ENCODE measurements at places on chromosomes 4 and X. TPM values are rescaled to one million over a fixed set of nuclear protein-coding genes. Genes with fewer than 3 reads are reported as not detected.

The ITM2A gene
- total RNA-seq: 0.12 TPM

The NXF2 gene
- not detected for total RNA-seq

The USP17L17 gene
- not detected for total RNA-seq

The PDE6B gene
- not detected for total RNA-seq

The NDP gene
- total RNA-seq: 4.8 TPM

The KLHL15 gene
- 14.7 TPM for total RNA-seq

The SOD3 gene
- total RNA-seq: 1.2 TPM

GRCh38 chr4:28462766-28463700, 1602.4 kb downstream of the STIM2 start:
- no peak for DNase-seq

GRCh38 chr4:182447767-182448280, 204.6 kb downstream of the TENM3 start:
- DNase-seq: no peak

DNA sequence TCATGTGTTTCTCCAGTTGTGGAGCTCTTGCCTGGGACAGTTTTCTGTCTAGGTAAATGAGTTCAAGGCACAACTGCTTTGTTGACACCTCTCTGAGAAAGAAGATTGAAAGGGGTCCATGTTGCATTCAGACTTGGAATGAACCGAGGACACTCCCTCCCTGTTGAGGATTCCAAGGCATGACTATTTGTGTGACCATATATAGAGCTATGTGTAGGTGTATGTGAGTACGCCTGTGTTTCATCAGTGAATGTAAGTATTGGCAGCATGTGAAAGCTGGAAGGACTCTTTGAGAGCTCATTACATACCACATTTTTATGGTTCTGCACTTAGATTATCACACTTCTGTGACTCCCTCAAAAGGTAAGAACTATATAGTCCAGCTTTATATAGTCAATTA, 3.4 kb downstream of the HEPH start:
- DNase-seq: no peak

- DNase-seq: no peak
These were observed 228.6 kb downstream of the QDPR start for GRCh38 chr4:17283251-17283650.

DNA sequence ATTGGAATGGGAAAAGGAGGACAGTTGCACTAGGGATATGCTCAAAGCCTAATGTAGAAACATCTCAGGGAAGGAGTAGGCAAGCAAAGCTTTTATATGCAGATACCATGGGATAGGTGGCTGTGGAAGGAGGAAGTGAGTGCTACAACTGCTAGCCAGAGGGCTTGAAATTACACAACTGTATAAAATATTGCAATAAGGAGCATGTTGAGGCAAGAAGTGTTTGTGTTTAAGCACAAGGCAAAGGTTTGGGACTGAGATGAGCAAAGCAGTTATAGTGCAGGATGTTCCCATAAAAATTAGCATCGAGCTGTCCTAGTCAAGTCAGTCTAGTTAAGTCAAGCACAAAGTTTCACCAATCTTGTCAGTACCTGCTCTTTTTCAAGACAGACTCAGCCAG, 35.6 kb upstream of the DCAF8L1 start:
- no peak for DNase-seq

GRCh38 chr4:142778430-142778829, 67.7 kb downstream of the INPP4B start:
- no peak for DNase-seq

- no peak for DNase-seq
These were observed 49.9 kb upstream of the FGF13 start for GRCh38 chrX:138761380-138761779.

All from RPMI7951 (cell line).